ENCODE measurements at places on chromosomes 3 and 15. TPM values are rescaled to one million over a fixed set of nuclear protein-coding genes. Genes with fewer than 3 reads are reported as not detected.

PPM1M gene
- total RNA-seq: 8.0 TPM

EFHB gene
- 0.70 TPM for total RNA-seq

CLEC3B gene
- total RNA-seq: 1.3 TPM

TMPRSS7 gene
- total RNA-seq: not detected

SKOR1 gene
- 0.12 TPM for total RNA-seq

MCCC1 gene
- total RNA-seq: 30.8 TPM

MME gene
- total RNA-seq: 250 TPM

FSIP1 gene
- 0.60 TPM for total RNA-seq

INKA1 gene
- total RNA-seq: 5.1 TPM

GCNT3 gene
- 17.5 TPM for total RNA-seq

IGF2BP2 gene
- 81.5 TPM for total RNA-seq

SPINK8 gene
- not detected for total RNA-seq

ABI3BP gene
- 10.4 TPM for total RNA-seq

GPR62 gene
- not detected for total RNA-seq

OR5H1 gene
- total RNA-seq: not detected

ACSBG1 gene
- total RNA-seq: 0.08 TPM

Measured in hepatocyte (in vitro differentiated cells).